ENCODE measurements at places on chromosomes 2 and 18.

- DNase-seq = peak; percentile 76
These were observed 39.5 kb downstream of the CYTIP start for GRCh38 chr2:157404363-157404762.

- no peak for DNase-seq
These were observed 276.5 kb upstream of the MC4R start for GRCh38 chr18:60649107-60649506.

- DNase-seq = no peak
These were observed 37.6 kb downstream of the LRP2 start for GRCh38 chr2:169324581-169325260.

DNA sequence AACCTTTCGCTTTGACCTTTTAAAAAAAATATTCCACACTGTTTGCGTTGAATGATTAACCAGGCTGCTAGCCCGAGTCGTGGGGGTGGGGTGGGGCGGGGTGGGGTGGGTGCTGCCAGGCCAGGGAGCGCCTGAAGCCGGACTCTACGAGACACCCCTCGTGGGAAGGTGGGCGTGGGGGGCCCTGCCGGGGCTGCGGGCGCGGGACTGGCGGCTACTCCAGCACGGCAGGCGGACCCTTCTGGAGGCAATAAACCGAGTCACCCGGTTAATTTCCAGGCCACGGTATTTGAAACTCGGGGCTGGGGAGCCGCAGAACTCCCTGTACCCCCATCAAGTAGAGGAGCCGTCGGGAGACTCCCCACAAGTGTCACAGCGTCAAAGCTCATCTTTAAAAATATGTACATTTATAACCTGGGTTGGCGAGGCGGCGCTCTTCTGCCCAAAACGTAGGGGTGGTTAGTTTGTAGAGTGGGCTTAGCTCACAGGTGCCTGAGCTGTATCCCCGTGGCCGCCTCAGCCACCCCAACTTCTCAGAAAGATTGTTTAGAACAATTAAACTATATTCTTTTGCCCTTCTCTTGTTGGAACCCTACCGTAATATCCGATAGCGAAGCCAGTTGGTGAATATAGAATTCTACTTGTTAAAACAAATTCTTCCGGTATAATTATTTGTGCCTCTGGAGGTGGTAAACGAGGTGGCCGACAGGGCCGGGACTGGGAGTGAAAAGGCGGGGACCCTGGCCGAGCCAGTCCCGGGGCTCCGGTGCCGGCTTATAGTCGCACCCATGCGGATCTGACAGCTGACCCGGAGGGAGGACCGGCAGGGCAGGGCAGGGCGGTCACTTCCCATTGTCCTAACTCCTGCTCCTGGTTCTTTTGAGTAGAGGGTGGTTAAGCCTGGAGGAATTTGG, 1.4 kb downstream of the B3GNT2 start:
- DNase-seq = peak; percentile 77

DNA sequence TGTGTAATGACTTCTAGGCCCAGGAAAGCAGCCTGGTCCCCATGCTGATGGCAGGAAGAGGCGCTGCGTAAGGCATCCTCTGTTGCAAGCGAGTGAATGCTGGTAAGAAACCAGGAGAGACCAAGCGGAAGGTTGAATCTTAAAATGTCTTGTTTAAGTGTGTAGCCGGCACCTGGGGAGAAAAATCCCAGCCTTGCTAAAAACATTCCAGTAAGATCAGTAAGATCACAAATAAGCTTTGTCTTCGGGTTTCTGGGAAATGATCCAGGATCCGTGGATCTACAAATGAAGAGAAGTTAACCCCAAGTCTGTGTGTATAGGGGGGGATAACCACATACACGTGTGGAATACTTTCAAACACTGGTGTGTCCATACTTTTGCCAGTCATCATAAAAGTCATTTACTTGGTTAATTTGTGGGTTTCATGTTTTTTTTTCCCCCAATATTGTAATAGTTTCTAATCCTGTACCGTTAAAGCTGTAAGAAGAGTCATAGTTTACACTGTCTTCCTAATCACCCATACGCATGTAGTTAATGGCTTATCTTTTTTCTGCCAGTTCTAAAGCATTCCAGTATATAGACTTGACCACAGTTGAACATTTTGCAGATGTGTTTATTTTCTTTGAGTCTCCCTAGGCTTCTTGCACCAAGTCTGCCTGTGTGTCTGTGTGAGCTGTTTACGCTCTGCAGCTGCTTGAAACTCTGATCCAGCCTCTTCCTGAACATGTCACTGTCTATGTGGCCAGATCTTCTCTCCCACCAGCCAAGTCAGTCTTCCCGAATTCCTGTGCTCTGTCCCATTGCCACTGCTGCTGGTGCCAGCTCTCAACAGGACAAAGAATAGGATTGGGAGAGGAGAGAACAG, 135.9 kb upstream of the ARL4C start:
- DNase-seq = no peak
